ENCODE measurements at places on chromosomes 4 and X.
A peak's percentile ranks its signal among the peaks of the same experiment; 100 is the strongest.

DNA sequence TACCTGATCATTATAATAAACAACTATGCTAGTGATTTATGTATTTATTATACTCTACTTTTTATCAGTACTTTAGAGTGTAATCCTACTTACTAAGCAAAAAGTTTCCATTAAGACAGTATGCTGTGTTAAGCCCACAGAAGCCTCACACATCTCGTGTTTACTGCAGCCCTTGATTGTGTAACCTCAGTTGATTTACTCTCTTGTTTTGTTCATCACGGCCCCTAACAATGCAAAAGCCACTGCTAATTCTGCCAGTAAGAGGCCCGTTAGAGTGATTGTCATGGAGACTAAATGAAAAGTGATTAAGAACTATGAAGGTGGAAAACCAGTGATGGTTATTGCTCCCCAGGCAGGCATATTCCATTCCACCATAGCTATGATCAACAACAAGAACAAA, 436.2 kb downstream of the SPOCK3 start:
- no peak for DNase-seq

- DNase-seq = peak; percentile 1
Measured at GRCh38 chrX:74492720-74493201, 71.5 kb downstream of the SLC16A2 start.

- no peak for DNase-seq
Measured at GRCh38 chr4:126678618-126679017, 954.1 kb upstream of the INTU start.

- DNase-seq = no peak
Measured at GRCh38 chrX:63656871-63657580, 128.0 kb downstream of the ARHGEF9 start.

GRCh38 chrX:133921764-133922389, 63.5 kb downstream of the GPC3 start:
- no peak for DNase-seq

GRCh38 chr4:52856801-52857200, 5.3 kb upstream of the RASL11B start:
- no peak for DNase-seq

DNA sequence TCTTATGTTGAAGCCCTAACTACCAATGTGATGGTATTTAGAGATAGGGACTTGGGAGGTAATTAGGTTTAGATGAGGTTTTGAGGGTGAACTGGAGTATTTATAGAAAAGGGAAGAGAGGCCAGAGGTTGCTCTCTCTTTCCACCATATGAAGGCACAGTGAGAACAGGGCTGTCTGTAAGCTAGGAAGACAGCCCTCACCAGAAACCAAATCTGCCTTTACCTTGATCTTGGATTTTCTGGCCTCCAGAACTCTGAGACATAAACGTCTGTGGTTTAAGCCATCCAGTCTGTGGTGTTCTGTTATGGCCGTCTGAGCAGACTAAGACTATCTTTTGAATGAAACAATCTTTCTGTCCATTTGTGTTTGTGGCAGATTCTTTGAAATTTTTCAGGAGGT, 223.7 kb downstream of the PDHA2 start:
- no peak for DNase-seq

- DNase-seq = no peak
Measured at GRCh38 chr4:53221832-53222480, 143.9 kb downstream of the SCFD2 start.

DNA sequence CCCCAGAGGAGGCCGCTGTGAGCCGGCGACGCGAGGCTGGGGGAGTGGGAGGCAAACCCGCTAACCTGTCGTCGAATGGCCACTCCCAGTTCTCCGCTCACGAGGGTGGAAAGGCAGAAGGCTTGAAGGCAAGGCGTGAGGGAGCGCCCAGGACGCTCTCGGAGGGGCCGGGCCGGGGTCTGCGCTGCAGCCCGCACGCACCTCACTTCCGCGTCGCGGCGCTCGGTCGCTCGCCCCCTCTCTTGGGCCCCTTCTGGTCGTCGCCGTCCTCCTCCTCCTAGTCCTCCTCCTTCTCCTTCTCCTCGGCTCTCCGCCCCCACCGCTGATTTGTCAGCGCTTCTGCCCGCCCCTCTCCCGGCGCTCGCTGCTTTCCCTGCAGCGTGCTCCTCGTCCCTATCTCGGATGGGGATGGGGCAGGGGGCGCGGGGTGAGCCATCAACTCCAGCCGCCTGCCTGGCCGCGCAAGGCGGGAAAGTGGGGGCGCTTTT, at the start of gene SNCA:
TSS of gene SNCA (minus strand) at position 265 of the 488 bp plus-strand sequence. CDS start 1,494 bp downstream, outside the sequence.
- no peak for DNase-seq

- DNase-seq = no peak
Measured at GRCh38 chr4:147312376-147313046, 168.4 kb upstream of the EDNRA start.

DNA sequence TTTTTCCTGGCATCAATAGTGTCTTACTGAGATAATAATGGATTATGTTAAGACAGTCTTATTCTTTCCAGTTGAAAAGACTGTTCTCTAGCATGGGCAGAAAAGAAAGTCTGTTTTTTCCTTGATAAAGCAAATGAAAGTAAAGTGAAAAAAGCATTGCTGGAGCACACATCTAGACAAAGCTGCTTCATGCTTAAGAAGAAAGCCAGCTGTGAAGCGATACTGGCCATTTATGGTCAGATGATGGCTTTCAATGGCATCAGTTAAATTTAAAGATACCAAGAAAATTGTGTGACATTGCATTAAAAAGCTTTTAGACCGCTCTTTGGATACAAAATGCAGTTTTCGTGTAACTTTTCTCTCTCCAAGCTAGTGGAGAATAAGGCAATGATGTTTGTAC, 242.1 kb upstream of the TRAM1L1 start:
- no peak for DNase-seq

GRCh38 chr4:38904090-38904666, 36.6 kb downstream of the FAM114A1 start:
- no peak for DNase-seq

GRCh38 chrX:132292793-132293192, 73.5 kb upstream of the RAP2C start:
- no peak for DNase-seq

DNA sequence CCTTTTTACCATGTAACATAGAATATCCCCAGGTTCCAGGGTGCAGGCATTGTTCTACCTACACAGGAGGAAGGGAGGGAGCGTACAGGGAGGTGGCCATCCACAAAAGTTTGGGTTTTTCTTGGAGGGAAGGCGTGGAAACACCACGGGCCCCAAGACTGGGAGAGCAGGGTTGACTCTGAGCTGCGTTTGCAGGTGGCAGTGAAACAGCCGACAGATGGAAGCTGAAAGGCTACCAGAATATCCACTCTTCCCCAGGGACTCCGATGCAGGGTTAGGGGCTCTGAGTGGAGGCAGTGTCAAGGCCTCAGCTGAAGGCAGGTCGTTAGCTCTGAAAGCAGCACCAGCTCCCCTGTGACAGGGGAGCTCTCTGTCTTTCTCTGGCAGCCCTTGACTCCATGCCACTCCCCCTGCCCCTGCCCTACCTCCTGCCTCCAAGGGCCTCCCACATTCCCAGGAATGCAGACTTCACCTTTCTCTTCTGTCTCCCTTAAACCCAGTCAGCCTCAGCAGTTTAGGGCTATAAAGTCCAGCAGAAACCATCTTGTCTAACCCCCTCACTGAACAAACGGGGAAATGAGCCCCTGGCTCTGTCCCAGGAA, 14.0 kb upstream of the GLOD5 start:
- no peak for DNase-seq

DNA sequence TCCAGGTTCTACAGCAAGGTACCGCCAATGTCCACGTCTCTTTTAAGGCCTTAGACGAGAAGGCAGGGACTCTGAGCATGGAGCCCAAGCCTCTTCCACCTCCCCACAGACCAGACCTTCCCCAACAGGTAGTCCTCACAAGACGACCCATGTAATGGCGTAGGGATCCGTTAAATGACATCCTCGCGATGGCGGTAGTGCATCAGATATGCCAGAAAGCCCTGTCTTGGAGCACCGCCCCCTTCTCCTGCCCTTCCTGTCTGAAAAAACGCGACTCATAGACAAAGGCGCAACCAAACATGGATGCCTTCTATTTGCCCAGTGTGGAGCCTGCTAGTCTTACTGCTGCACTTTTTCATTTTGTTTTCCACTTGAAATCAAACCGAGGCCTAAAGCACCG, 185.4 kb downstream of the OR13H1 start:
- DNase-seq = no peak

- no peak for DNase-seq
Measured at GRCh38 chr4:10803713-10804343, 119.3 kb upstream of the CLNK start.

Measured in stimulated activated CD8-positive, alpha-beta memory T cell treated with anti-CD3 and anti-CD28 coated beads, Interleukin-15, amount 100 ng/mL, for 1 hour (primary cell).